ENCODE measurements at places on chromosomes 6 and 20.

GRCh38 chr20:62944746-62945145 lies 6.8 kb downstream of the GID8 start:
- DNase-seq = no peak

DNA sequence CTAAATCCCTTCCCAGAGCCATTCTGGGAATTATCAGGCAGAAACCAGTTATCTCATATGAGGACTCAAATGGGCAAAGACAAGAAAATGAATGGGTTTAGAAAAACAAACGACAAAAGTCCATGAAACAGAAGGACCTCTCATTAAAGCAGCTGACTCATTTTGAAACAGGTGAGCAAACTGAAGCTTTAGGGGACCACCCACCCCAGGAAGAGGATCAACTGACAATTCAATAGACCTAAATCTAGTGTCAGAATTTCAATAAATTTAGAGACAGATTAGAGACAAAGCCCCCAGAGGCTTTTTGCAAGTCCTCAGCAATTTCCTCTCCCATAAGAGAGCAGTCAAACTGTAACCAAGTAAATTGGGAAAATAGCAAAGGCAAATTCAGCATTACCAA lies 333.8 kb downstream of the PTPRT start:
- DNase-seq = no peak

DNA sequence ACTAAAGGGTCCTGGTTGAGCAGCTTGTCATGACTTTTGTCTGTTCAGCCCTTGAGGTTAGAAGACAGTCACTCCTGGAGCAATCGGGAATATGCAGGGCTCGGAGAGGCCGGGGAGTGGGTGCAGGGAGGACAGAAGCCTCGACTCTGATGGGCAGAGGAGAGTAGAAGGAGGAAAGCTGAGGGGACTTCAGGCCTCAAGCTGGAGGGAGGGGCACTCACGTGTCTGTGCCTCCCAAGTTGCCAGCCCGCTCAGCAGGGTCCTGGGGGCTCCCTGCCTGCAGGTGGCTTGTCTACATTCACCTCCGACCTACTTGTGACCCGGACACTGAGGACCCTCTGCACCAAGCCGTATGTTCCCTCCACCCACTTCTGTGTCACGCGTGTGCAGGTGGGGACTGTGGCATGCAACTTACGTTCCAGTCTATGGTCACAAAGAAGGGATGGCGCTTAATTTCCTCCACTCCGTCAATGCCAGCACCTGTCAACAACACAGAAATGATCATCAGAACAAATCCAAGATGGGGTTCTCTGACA lies 86.8 kb upstream of the MPC1 start:
- no peak for DNase-seq

DNA sequence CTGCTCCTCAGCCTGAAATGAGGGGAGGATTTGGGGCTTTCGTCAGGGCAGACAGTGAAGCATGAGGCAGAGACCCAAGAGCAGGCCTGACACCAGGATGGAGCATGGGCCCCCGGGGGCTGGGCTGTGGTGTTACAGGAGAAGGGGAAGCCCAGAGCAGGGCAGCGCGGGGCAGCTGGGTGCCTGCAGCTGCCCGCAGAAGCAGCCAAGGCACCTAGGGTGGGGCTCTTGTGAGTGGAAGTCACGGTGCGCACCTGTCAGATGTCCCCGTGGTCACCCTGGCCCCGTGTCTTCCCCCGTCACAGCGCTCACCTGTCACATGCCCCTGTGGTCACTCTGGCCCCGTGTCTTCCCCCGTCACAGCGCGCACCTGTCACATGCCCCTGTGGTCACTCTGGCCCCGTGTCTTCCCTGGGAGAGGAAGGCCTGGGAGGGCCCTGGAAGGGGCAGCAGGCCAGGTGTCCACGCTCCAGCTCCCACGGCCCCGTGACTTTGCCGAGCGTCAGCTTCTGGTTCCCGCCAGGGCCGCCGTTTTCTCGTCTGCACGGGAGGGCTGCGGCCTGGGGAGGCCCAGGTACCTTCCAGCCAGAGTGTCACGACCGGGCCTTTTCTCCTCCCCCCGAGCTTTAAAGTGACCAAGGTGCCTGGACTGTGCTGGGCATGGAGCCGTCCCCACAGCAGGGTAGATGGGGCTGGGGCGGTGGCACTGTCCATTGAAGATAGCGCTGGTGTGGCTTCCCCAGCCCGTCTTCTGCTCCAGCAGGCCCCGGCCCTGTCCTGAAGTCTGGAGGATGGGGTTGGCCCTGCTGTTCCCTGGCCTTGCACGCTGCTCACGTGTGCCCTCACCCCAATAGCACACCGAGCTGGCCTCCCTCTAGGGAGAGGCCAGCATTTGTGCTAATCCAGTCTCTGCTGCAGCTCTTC lies 9.4 kb downstream of the ARFGAP1 start:
- no peak for DNase-seq

GRCh38 chr20:48668451-48668946 lies 159.3 kb downstream of the PREX1 start:
- DNase-seq = no peak

GRCh38 chr6:42226161-42226611 lies 8.5 kb upstream of the MRPS10 start:
- DNase-seq = no peak
